CD4-positive, alpha-beta T cell treated with Interleukin-17A for 1 hour (primary cell): ENCODE measurements at places on chromosomes 1 and 21.
A peak's percentile ranks its signal among the peaks of the same experiment; 100 is the strongest.

- DNase-seq: no peak
Observed at GRCh38 chr1:223489439-223489838, 96.2 kb downstream of the CCDC185 start.

GRCh38 chr1:225754940-225755641 lies 22.5 kb upstream of the SRP9 start:
- no peak for DNase-seq

DNA sequence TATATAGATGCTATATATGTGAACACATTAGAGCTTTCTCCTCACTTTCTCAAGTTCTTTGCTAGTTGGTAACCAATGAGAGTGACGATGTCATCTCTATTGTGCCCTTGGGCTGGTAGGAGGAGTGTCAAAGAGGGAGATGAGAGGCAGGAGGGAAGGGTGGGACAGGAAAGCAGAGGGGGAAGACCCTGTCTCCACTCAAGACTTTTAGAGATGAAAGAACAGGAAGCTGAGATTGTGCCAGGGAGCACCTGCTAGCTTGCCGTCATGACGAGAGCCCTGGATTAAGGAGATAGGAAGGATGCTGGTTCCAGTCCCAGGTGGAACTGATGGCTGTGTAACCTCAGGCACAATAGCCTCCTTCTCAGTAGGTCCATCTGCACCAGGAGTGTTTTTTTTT lies 16.7 kb downstream of the CNR2 start:
- DNase-seq: peak; percentile 19

GRCh38 chr1:205379056-205379455 lies 22.3 kb upstream of the KLHDC8A start:
- DNase-seq: no peak

- DNase-seq: no peak
Observed at GRCh38 chr1:14741082-14741481, 142.6 kb downstream of the KAZN start.

- DNase-seq: no peak
Observed at GRCh38 chr1:54871275-54872035, 15.5 kb downstream of the DHCR24 start.

DNA sequence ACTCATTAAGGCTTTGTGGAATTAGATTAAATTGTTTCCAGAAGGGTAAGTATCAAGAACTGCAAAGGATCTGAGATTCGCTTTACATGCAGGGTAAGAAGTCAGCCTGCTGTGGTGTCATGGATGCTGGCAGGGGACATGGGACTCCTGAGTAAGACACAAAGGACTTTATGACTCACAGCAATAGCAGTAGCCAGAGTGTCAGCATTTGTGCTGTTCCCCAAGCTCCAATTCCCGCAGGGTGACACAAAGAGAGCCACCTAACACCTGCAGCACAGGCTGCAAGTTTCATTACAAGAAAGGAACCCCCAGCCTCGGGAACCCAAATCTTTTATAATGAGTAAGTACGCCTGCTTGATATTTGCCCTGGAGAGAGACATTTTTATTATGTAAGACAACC lies 298.1 kb upstream of the POU3F1 start:
- DNase-seq: no peak

DNA sequence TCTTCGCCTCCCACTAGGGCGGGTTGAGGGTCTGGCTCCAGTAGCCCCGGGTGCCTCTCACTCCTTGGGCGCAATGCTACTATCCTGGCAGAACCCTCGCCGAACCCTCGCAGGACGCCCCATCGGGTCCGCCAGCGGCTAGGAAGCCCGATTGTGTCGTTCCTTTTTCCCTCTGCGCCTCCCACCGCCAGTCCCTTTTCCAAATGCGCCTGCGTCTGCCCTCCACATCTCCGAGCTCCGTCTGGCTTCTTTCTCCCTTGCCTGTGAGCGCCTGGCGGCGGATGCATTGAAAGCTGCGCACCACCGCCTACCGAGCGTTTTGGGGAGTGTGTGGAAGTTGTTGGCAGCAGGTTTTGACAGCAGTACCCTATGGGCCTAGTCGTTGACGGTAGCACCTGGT lies 1.0 kb upstream of the DIRAS3 start:
- no peak for DNase-seq

DNA sequence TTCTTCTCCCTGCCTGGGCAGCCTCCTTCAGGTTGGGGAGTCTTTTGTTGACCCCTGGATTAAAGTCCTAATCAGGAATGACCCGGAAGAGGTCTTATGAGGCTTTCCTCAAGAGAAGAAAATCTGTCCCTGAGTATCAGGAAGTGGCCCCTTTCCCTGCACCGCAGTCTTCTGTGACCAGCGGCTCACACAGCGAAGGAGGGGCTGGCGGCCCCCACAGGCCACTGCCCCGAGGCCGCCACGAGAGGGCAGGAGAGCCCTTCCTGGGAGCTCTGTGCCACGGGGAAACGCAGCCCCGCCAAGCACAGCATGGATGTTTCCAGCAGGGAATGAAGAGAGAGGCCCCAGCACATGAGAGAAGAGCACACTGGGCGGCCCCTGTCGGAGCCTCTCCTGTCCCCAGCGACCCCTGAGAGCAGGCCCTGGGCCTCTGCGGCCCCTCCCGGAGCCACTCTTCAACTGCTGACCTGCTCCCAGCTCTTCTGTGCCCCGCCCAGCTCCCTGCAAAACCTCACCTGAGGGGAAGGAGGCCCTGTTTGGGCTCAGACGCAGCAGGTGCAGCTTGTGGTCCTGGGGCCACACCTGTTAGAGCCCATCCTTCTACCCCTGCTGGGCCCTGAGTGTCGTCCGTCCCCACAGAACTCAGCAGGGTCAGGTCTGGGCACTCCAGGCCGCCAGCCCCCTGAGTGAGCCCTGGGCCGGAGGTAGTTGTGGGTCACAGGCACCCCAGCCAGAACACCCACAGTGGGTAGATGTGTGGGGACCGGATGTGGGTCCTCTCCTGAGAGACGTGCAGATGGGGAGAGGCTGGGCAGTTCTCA lies 4.9 kb upstream of the POFUT2 start:
- DNase-seq: peak; percentile 74

DNA sequence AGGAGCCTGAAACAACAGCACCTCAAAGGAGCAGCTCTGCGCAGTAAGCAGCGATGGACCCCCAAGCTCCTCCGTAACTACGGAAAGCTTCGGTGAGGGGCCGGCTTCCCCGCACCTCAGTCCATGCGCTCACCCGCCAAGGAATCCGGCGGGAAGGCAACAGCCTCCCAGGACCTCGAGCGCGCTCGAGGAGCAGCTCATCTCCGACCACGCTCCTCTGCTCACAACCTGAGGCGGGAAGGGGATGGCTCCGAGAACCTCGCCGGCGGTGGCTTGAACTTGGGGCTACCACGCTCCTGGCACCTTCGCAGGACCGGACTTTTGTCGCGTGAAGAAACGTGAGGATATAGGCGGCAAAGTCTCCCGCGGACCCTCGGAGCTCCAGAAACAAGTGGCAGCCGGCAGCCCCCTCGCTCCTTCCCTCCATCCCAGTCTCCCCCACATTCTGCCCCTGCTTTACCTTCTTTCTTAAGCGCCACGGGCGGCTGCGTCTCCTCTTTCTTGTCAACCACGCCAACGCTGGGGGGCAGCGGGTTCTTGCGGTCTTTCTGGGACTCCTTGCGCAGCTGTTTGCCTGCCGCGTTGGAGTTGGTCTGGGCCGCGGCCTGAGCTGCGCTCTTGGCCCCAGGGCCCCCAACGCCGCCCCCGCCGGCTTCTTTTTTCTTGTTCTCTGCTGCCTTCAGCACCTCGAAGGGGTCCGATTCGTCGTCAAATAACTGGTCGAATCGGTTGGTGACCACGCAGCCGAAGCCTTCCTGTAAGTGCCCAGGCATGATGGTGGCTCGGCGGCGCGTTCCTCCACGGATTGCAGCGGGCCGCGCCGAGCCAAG lies 459 bp downstream of the SERBP1 start:
- DNase-seq: no peak
